ENCODE measurements at places on chromosomes 5 and 9.

- DNase-seq: no peak
Observed at GRCh38 chr9:121275781-121276658, 8.1 kb downstream of the GSN start.

DNA sequence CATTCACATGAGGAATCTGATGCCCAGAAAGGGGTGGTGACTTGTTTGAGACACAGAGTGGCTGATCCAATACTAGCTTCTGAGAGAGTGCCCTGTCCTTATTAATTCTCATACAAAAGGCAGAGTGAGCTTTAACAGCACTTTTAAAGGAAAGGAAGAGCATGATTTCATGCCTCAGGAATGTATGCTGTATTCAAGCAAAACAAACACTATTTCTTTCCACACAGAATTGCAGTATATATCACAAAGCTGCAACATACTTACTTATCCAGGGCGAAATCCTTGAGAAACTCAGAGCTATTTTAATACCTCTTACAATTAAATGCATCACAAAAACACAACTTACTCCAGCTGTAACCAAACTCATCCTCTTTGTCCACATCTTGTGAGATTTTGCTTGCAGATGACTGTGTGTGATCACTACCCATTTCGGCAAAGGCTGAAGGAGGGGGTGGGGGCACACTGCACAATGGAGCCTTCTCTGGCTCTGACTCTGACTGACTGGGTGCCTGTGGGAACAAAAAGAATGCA lies 139.8 kb downstream of the MPDZ start:
- DNase-seq: no peak

GRCh38 chr9:126407114-126407870 lies 80.7 kb downstream of the MVB12B start:
- DNase-seq: no peak

GRCh38 chr5:134554319-134555222 lies 29.1 kb downstream of the JADE2 start:
- DNase-seq: no peak

- no peak for DNase-seq
Observed at GRCh38 chr5:61612431-61612830, 280.4 kb downstream of the ZSWIM6 start.

- no peak for DNase-seq
Observed at GRCh38 chr9:115988701-115989100, 164.9 kb upstream of the PAPPA start.

Data from activated CD4-positive, alpha-beta T cell treated with anti-CD3 and anti-CD28 coated beads for 1 hour (primary cell).